ENCODE measurements at places on chromosomes 6 and 20.

- DNase-seq: no peak
These were observed 54.3 kb upstream of the BMP6 start for GRCh38 chr6:7671581-7671980.

DNA sequence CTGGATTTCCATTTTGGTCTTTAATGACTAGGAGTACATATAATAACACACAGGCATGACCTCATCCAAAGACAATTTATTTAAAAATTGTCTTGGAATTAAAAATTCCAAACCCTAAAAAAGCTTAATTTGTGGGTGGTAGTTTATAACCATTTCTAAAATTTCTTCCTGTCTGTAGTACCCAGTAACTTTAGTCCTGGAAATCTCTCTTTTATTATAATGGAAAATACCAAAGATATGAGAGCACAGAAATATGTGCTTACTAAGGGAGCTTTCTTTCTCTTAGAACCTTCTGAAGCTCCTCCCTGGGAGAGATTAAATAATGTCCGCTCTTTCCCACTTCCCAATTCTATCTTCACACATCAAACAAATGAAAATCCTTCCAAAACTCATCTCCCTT lies 70.5 kb upstream of the PRL start:
- no peak for DNase-seq

DNA sequence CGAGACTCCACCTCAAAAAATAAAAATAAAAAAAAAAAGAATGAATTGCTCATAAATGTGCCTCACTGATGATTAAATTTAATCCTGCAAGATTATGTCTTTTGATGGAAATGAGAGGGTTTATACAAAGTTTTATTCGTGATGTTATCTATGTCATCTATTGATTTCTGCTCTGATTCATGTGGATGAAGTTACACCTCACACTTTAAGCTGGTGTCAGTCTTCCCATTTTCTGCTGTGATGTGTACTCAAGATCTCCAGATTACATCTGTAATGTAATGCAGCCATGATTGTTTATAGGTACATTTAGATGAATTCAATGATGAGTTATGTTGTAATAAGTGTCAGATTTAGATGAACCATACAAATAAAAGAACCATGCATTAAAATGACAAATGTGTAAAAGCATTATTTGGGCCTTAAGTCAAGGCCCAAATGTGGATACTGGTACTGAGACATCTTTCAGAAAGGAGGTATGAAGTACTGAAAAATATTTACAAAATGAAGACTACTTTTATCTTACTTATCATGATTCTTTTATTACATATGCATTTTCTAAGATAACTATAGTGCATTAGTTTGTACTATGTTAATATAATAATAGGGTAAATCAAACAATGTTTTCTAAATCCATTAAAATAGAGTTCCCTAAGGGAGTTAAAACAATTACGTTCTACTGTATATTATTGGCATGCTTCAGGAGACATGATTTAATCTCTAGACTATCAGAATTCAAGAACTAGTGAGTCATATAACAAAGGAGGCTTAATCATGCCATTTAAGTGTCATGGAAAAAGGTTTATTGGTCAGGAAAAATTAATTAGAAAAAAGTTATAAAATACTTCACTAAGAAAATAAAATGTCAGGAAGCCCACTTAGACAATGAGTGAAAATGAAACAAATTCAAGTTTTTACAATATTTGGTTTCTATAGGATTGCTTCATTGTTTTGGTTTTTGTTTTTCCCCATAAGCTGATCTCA lies 34.5 kb downstream of the HCRTR2 start:
- no peak for DNase-seq

GRCh38 chr6:154503658-154504057 lies 6.8 kb downstream of the CNKSR3 start:
- DNase-seq: no peak

GRCh38 chr6:16503970-16504415 lies 257.3 kb downstream of the ATXN1 start:
- DNase-seq: no peak

DNA sequence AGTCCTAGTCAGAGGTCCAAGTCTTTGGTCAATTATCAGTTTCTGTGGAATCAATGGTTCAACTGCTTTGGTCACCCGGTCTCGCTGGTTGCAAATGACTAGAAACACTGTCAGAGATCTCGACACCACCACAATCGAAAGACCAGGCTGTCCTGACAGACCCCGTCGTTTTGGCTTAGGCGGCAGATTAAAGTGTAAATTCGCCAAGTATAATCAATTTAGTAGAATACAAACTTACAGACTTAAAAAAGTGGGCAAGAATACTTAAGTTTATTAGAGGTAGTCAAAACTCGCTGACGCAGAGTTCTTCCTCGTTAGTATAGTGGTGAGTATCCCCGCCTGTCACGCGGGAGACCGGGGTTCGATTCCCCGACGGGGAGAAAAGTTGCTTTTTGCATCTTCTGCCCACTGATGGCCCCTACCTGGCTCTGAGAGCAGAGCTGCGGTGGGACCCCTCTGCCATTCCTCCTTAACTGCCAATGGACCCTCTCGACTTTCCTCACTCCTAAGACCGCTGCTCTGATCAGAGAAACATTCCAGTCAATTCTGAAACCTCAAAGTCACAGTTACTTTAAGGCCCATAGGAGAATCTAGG lies 30.6 kb upstream of the ZNF184 start:
- DNase-seq: peak; percentile 77

GRCh38 chr6:72813807-72814596 lies 192.1 kb downstream of the KCNQ5 start:
- no peak for DNase-seq

DNA sequence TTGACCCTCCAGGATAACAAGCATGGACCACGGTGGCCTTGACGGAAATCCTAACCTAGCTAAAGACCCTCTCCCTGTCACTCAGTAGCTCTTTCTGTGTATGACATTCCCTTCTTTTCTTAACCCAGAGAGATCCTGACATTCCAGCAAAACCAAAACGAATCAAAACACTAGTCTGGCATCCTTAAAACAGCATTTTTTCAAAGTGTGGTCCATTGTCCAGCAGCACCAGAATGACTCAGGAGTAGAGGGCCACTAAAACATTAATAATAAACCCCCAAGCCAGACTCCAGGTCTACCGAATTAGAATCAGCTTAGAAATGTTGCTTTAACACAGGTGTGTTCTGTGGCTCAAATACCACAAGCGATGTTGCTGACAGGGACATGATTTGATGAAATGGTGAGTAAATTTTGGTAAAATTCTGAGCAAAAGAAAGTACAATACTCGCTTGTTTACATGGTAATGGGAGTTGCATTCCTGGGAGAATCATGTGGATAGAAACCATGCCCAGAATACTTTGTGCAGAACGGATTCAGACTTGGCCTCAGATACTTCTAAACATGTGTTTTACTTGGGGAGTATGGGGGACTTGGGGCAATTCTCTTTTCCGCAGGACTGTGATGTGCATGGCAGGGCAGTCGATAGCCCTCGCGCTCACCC lies 174.2 kb upstream of the KCNG1 start:
- no peak for DNase-seq

DNA sequence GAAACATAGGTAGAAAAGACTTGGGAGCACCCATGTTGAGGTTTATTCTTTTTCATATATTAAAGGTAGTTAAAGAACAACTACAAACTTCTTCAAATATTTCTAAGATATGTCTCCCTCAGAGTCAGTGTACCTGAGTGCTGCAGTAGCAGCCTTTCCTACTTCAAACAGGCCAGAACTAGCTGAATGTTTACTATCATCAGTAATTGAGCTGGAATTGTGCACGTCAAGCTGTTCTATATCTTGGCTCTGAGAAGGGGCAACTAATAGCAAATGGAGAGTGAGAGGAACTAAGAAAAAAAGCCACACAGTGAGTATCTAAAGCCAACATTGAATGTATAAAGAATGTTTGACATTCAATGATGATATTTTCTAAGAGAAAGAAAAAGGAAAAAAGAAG lies 21.7 kb downstream of the MTCL3 start:
- no peak for DNase-seq

GRCh38 chr6:80249897-80250296 lies 143.4 kb downstream of the BCKDHB start:
- DNase-seq: no peak

GRCh38 chr20:45163083-45163803 lies 11.5 kb upstream of the PI3 start:
- no peak for DNase-seq

- no peak for DNase-seq
These were observed 6.3 kb downstream of the ACOT8 start for GRCh38 chr20:45850926-45851325.

GRCh38 chr6:113920663-113921267 lies 50.2 kb downstream of the HDAC2 start:
- DNase-seq: no peak

GRCh38 chr6:154504102-154504501 lies 6.4 kb downstream of the CNKSR3 start:
- no peak for DNase-seq

DNA sequence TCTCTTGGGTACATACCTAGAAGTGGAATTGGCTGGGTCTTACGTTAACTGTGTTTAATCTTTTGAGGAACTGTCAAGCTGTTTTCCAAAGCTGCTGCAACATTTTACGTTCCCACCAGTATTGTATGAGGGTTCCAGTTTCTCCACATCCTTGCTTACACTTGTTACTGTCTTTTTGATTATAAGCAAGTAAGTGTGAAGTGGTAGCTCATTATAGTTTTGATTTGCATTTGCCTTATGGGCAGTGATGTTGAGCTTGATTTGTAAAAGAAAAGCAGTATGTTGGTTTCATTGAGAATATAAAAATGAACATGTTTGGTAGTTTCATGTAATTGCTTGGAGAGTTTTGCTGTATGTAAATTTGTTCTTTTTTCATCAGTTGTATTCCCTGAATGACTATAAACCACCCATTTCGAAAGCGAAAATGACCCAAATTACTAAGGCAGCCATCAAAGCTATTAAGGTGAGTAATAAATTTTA lies 40.4 kb downstream of the SCAF8 start:
- no peak for DNase-seq

DNA sequence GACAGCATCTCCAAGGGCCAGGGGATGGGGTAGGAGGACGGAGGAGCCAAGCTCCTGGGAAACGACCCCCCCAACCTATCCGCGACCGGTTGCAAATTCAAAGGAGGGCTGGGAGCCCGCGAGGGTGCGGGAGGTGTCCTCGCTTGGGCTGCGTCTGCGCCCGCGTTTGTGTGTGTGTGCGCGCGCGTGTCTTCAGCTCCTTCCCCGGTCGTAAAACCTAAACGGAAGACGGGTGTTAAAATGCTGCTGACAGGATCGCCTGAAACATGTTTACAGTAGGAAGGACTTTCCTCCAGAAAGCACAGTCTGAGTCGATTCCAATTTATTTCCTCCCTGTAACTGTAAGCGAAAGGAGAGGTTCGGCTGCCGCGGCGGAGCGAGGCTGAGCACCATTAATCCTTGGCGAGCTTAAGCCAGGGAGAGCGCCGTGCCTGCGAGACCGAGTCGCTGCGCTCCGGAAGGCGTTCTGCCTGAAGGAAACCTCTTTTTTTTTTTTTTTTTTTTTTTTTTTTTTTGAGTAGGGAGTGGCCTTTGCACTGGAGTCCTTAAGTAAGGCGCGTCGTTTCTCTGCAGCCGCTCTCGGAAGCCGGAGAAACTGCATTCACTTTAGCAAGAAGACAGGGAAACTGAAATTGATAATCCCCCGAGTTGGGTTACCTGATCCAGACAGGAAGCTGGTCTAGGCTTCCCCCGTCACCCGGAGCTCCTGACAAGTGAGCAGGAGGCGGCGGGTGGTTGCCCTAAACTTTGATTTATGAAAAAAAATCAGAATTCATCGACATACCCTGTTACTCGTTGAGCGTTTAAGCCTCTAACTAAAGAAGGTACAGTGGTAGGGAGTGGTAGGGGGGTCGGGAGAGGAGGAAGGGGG lies 4.8 kb upstream of the SOX4 start:
- no peak for DNase-seq

DNA sequence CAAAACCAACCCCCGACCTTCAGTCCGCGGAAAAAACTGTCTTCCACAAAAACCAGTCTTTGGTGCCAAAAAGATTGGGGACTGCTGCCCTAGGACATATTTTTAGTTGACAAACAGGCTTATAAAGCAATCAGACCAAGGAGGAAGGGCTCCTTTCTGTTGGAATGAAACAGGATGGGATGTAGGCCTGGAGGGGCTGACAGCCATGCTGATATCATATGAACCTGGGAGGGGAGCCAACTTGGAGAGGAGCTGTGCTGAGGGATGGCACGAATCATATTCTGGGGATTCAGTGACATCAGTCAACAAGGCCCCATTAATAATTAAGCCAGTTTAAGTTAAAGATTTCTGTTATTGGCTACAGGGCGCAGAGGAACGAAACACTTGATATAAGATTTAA lies 225.4 kb upstream of the TSHZ2 start:
- DNase-seq: no peak

- no peak for DNase-seq
These were observed at the start of gene PPP1R3G for GRCh38 chr6:5084781-5085647. TSS of gene PPP1R3G (plus strand) at chr6:5085341. CDS start at chr6:5085486, 145 bp downstream.

DNA sequence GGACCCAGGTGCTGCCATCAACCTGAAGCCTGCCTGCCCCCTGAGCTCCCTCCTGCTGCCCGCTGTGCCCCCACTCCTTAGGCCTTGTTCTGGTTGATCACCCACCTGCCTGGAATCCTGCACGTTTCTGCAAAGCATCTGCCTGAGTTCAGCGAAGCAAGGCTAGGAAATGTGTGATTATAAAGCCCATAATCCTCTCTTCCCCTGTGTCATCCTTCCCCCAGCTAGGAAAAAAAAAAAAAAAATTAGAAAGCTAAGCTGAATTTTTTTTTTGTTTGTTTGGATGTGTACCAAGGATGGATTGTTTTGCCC lies 93.2 kb downstream of the FOXA2 start:
- no peak for DNase-seq

GRCh38 chr20:53718142-53719021 lies 124.7 kb upstream of the ZNF217 start:
- DNase-seq: no peak

GRCh38 chr6:33673851-33674250 lies 37.6 kb downstream of the UQCC2 start:
- DNase-seq: no peak

DNA sequence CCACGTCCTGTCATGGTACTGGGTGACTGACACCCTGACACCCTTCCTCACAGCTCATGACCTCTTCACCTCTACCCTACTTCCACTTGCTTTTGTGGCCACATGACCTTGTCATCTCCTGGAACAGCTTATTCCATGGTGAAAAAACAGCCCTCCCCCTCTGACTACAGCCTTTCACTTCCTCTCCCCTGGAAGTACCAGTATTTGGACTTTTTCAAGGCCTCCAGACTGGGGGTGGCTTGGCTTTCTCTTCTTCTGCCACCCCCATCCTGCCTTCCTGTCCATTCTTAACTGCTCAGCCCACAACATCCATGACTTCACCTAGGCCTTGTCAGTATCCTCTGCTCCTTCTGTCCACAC lies 168.4 kb downstream of the CARMIL1 start:
- DNase-seq: no peak
